ENCODE measurements at places on chromosomes 1 and 21.

GRCh38 chr1:200299571-200299970 lies 110.3 kb downstream of the ZNF281 start:
- no peak for DNase-seq

DNA sequence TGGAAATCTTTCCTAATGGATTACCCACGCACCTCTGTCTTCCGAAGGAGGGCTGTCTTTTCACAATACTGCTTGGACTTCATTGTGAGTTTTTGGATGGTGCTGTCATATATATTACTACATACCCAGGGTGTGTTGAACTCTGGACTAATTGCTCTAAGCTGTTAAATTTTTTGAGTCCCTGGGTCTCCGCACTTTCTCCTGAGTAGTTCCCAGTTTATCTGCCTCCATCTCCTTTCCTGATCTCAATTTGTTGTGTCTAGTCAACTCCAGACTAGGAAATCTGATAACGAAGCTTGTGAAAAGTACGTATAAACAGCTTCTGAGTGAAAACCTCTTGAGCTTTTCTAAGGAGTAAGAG lies 211.1 kb downstream of the ROR1 start:
- DNase-seq = no peak

GRCh38 chr1:219810451-219810850 lies 117.9 kb downstream of the SLC30A10 start:
- no peak for DNase-seq

GRCh38 chr21:45523411-45524101 lies 18.7 kb downstream of the SLC19A1 start:
- DNase-seq = no peak

DNA sequence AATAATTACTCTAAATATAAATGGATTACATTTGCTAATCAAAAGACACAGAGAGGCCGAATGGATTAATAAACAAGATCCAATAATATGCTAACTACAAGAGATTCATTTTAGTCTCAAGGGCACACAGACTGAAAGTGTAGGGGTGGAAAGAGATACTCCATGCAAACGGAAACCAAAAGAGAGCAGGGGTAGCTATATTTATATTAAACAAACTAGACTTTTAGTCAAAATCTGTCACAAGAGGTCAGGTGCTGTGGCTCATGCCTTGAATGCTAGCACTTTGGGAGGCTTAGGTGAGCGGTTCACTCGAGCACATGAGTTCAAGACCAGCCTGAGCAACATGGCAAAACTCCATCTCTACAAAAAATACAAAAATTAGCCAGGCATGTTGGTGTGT lies 33.6 kb upstream of the DISP1 start:
- DNase-seq = no peak

DNA sequence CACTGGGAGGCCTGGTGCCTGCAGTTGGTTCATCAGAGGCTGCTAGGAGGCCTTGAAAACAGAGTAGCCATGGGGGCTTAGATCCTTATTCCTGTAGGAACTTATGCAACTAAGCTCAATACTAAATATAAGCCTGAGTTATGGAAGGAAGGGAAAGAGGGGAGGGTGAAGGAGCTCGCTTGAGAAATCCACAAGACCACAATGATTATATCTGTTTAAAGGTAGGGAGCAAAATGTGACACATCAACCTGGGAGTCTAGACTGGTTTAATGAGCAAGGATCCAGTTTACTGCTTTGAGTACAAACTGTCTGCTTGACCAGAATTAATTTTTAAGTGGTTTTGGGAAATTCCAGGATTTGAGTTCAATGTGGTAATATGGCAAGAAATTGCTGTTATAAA lies 20.4 kb upstream of the ANGPTL7 start:
- no peak for DNase-seq

GRCh38 chr1:37564892-37565291 lies 8.2 kb downstream of the DNALI1 start:
- no peak for DNase-seq

GRCh38 chr1:204826970-204827369 lies 43.7 kb upstream of the NFASC start:
- no peak for DNase-seq

DNA sequence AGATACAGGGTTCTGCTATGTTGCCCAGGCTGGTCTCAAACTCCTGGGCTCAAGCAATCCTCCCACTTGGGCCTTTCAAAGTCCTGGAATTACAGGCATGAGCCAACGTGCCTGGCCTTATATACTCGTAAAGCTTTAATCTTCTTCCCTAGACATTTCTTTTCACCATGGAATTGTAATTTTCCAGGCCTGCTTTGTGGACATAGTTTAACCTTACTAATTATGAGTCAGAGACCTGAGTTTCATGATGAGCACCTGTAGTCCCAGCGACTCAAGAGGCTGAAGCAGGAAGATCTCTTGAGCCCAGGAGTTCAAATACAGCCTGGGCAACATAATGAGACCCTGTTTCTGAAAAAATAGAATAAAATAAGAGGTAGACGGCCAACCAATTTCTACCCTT lies 12.3 kb downstream of the PATJ start:
- no peak for DNase-seq

DNA sequence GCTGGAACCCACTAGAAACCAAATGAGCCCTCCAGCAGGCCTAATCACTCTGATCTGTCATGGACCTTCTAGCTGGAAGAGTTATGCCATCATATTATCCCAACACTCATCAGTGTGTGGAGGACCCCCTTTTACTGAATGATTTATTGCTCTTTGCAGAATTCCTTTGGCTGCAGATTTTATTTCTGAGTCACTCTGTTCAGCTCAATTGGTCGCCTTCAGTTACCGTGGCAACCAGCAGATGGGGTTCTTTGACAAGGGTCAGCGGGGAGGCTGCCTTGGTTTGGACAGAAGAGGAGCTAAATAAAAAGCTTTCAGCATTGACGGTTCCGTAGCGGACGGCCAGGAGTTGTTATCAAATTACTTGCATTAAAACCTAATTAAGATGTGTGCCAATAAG lies 220.1 kb downstream of the SDCCAG8 start:
- DNase-seq = no peak

DNA sequence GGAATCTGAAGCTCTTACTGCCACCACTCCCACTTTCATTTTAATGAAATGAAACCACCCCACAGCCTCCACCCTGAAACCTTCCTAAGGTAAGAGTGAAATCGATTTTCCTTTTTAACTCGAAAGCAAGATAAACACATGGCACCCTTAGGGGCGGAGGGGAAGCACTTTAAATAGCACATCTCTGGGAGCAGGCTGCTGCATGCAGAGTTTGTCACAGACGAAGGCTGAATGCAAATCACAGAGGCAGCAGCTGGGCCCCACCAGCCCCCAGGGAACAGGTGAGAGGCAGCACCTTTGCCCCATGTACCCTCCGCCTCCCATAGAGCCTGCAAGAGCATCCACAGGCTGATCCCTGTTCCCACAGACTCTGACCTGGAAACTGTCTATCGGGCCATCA lies 60.0 kb upstream of the GRIK3 start:
- no peak for DNase-seq

- DNase-seq = no peak
Measured at GRCh38 chr1:206978259-206978658, 8.0 kb upstream of the FCAMR start.

GRCh38 chr1:12722626-12723025 lies 6.7 kb downstream of the AADACL3 start:
- DNase-seq = no peak

GRCh38 chr1:212916481-212917133 lies 33.7 kb upstream of the VASH2 start:
- no peak for DNase-seq

DNA sequence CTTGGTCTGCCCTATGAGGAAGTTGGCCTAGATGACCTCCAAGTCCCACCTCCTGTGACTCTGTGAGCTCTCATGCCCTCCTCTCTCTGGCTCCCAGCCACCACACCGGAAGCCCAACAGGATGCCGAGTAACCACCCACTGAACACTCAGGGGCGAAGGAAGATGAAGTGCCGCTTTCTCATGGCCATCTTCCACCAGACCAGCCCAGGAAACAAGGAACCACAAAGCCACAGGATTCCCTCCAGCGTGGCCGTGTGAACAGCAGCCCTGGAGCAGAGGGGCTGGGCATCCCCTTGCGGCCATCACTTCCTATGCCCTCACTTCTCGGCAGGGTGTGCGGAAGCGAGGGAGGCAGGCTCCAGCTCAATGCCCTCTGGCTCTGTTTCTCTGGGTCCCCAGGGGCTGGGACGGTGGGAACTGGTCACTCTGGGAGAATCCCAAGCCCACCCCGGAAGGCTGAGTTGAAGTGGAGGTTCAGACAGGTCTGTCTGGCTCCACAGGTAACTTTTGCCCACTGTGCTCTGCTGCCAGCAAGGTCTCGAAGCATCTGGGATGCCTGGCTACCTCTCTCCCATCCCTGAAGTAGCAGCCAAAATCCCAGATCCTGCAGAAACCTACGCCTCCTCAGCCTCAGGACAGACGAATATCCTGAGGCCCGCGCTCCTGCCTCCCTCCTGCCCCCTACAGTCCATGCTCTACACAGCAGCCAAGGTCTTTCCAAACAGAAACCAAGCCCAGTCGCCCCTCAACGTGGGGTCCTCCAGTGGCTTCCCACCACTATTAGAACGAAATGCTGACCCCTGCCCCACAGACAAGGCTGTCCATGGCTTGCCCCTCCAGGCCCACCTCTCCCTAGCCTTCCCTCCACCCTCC lies 44.2 kb upstream of the ECE1 start:
- DNase-seq = peak; percentile 72

DNA sequence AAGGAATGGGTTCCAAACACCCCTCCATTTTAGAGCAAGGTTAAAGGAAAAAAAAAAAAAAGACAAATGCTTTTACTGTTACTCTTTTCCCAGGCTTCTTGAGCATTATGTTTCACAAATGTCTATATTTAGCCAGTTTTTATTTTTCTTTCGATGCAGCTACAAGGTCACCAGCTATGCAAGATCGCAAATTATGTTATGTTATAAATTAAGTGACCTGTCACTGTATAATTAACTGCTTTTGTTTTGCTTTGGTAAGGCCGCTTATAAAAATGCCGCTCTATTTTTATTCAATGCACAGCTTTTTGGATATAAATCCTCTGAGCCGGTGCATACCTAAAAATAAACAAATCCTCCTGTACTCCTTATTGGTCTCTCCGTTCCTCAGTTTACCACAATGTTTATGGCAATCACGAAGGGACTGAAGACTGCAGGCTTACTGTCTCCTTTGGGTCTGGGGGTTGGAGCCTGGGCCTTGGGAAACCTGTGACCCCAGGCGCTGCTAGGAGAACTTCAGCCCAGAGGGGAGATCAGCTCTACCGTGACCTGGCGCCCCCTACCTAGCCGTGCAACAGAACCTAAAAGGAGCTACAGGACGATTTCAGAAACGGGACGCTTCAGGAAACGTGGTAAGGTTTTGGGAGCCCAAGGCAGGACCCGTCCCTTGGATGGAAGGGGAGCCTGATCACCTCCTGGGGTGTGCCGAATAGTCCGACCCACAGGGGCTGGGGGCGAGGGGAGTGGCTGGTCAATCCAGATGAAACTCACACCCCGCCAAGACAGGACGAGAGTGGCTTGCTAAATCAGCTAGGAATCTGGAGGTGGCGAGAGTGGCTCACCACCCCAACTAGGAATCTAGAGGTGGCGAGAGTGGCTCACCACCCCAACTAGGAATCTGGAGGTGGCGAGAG lies 101.2 kb upstream of the CD55 start:
- DNase-seq = no peak

GRCh38 chr1:112714313-112715263 lies 544 bp downstream of the PPM1J start:
- no peak for DNase-seq

- peak; percentile 22 for DNase-seq
Measured at GRCh38 chr1:87404296-87404695, 75.6 kb downstream of the LMO4 start.

DNA sequence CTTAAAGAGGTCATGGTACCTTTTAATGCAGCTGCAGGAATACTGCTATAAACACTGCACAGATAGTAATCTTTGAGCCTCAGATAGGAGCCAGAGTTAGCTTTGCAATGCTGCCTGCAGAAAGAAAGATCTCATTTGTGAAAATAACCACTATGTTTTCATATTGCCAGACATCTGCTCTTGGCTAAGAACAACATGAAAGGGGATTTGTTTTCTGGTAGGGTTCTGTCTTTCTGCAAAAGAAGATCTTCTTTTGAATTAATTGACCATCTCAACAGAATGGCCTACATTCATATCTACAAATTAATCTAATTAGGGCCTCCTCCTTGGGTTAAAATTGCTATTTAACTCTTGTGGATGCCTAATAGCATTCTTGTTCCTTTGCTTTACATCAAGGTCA lies 177.6 kb upstream of the DPYD start:
- DNase-seq = no peak
